ENCODE measurements at places on chromosomes 3 and 15. TPM values are rescaled to one million over a fixed set of nuclear protein-coding genes. Genes with fewer than 3 reads are reported as not detected.
A peak's percentile ranks its signal among the peaks of the same experiment; 100 is the strongest.

- DNase-seq = peak; percentile 19
These were observed 1.1 kb upstream of the RNU6-1 start for GRCh38 chr15:67840749-67841512.

- no peak for DNase-seq
These were observed 297.3 kb upstream of the THBS1 start for GRCh38 chr15:39283531-39283930.

DNA sequence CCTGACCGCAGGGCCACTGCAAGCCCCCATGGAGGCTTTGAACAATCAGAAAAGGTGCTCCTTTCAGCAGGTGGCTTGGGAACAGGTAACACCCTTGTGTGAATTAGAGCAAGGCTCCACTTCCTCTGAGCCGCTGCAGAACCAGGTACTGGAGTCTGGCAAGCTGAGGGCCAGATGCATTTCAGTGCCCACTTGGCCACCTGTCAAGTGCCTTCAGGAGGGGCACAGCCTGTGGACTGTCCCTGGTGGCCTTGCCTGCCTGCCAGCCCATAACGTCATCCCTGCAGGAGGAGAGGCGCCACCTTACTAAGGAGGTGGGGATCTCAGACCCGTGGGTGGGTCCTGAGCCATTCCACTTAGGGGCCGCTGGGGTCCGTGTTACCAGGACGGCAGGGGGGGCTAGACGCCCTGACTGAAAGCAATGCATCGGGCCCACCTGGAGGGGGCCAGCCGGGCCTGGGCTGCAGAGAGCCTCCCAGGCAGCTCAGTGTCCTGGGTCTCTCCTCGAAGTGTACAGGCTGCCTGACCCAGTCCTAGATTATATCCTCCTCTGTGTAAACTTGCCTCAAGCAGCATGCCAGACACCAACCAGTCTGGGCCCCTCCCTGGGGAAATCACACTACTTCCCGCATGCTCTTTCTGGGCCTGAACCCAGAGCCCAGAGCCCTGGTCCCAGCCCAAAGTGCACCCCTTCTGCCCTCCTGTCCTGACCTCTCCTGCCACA is 16.1 kb downstream of the SPTBN5 start:
- DNase-seq = no peak

DNA sequence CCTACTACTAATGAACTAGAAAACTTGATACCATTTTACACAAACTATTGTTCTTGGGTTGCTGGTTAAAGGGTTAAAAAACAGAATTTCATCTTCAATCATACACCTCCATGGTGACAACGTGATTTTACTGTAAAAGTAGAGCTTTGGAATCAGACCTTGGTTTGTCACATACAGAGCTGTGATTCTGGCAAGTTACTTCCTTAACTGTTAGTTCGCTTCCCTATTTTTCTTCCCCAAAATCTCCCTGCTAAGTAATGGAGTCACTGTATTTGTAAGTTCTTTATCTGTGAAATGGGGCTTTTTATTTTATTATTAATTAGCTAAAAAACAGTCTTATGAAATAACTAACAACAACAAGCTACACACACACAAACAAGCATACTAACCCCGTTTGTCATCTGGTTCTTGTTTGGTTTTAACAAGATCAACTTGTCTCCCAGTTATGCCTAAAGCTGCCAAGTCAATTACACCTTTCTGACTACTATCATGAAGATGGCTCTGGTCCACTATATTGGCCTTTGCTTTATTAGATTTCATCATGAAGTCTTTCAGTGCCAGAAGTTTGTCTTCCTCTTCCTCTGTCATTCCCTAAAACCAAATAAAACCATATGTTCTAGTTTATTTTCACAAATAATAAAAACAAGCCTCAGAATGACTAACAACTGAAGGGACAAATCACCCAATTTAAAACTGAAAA is 38.6 kb downstream of the PIK3R4 start:
- no peak for DNase-seq

GRCh38 chr3:190307164-190307545 is 15.1 kb downstream of the CLDN1 start:
- DNase-seq = peak; percentile 53

DNA sequence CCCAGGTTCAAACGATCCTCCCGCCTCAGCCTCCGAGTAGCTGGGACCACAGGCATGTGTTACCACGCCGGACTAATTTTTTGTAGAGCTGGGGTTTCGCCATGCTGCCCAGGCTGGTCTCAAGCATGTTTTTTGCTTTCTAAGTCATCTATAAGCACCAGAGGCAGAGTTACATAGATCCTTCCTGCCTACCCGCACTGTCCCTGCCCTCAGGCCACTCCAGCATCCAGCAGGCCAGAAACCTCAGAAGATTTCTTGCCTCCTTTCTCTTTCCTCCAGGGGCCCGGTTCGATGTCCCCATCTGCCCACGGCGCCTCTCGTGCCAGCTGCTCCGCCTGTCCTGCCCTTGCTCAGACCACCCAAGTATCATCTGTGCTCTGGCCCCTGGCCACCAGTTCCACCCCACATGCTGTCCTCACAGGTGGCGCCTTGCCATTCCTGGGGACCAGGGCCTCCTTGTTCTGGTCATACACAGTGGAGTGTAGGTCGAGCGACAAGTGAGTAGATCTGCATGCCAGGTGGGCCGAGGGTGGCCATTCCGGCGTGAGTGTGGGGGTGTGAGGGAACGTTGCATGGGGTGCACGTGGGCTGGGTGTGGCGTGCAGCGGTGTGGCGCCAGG is 27.3 kb downstream of the KLHDC8B start:
- no peak for DNase-seq

DNA sequence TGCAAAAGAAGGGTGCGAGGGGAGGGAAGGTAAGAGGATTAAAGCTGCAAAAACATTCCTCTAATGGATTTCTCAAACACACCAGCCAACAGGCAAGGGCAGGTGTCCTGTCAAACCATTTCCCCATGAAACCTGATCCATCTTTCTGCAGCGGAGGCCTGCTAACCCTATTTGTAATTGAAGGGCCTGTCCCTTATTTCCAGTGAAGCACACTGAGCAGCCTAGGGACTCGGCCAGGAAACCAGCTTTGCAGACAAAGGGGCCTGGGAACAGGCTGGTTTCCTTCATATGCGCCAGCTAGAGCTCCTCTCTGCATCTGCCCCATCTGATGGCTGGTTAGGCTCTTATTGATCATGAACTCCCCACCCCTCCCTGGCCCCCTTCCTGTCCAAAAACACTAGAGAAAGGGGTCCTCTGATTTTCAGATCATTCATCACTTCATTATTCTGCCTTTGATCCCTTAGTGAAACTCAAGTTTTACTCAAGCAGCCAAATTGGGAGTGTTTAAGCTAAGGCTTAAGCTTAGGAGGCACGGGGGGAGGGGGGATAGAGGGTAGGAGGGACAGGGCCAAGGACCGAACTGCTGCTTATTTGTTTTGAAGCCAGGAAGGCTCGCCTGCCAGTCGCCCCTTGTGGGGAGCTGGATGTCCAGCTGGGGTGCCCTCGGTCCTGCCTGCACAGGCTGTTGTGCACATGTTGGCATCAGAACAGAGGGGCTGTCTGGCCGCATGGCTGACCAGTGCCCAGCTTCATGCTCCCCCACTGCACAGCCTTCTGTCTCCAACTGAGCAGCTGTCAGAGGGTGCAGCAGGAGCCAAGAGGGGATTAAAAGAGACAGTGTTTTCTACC is 53.1 kb downstream of the BOC start:
- no peak for DNase-seq

DNA sequence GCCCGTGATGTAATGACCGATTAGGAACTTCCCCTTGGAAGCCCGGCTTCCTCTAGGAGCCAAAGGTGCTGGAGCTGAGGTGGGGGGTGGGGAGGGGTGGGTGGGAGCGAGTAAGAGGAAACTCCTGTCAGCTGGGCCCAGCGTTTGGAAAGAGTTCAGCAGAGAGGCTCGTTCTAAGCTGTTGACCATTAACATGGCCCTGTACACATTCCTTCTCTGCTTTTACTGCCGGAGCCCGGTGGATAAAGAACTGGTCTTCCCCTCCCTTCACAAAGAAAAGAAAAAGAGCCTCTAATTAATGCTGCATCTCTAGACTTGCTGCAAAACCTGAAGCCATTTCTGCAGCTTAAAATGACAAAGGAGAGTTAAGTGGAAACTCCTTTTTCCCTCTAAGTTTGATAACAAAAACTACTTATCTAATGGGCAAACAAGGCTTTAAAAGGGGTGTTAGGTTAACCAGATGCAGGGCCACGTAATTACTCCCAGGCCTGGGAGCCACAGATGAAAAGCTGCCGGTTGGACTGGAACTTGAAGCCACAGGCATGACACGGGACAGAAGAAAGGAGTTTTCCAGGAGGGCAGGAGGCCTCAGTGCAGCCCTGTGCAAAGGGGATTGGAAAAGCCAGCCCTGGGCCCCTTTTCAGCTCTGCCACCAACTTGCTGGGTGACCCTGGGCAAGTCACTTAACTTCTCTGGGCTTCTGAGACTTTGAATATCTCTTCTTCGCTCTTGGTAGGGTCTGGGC is 71.3 kb downstream of the SMAD6 start:
- no peak for DNase-seq

DNA sequence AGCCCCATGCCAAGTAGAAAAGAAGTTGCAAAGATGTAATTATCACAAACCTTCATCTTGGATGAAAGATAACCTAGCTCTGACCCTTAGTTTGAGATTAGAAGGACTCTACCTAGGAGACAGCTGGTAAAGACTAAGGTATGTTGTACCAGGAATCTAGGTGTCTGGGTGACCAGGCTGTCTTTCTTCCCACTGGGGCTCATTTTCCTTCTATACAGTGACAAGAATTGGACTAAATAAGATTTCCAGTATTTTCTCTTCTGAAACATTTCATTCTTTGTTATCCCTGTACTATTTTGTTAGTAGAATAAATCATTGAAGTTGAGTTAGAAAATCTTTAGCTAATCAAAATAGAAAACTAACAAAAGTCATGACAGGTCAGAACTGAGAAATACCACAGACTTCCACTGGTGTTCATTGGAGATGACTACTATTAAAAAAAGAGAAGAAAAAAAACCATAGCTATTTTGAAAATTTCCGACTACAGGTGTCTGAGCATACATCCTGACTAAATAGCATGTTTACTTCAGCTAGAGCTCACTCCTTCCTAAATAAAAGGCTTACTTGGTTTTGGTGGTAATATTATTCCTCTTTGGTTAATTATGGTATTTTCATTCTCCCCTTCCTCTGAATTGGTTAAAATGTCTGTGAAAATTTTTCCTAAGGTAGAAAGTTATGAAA is 10.1 kb downstream of the TGFBR2 start:
- DNase-seq = no peak

DNA sequence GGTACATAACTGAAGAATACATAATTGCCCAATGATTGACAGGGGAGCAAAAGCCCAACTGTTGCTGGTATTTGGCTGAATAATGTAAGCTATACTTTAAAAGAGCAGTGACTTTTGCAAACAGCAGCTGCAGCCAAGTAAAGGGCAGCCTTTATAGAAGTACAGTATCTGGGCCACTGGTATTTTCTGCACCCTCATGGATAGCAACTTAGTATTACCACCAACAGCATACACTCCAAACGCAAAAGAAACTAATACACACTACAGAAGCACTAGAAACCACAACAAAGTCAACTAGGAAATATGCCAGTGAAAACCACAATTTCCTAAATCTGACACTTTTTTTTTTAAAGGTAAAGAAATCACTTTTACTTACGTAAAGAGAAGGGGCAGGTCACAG is 206.1 kb downstream of the TIGIT start:
- DNase-seq = peak; percentile 26

DNA sequence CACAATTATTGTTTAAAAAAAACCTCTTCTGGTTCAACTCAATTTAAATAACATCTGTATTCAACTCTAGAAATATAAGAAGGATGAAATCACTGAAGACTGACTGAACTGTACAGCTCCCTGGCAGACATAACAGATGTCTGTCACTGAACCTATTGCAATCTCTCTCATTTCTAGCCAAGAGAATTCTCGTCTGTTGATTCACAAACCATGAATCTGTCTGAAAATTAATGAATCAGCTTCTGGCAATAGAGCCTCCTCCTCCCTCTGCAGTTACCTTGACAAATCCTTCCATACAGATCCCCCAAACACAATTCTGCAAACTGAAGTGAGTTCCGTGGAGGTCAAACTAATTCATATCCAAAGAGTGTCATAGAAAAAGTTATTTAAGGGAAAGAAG is 561.4 kb downstream of the PYDC2 start:
- DNase-seq = peak; percentile 89

DNA sequence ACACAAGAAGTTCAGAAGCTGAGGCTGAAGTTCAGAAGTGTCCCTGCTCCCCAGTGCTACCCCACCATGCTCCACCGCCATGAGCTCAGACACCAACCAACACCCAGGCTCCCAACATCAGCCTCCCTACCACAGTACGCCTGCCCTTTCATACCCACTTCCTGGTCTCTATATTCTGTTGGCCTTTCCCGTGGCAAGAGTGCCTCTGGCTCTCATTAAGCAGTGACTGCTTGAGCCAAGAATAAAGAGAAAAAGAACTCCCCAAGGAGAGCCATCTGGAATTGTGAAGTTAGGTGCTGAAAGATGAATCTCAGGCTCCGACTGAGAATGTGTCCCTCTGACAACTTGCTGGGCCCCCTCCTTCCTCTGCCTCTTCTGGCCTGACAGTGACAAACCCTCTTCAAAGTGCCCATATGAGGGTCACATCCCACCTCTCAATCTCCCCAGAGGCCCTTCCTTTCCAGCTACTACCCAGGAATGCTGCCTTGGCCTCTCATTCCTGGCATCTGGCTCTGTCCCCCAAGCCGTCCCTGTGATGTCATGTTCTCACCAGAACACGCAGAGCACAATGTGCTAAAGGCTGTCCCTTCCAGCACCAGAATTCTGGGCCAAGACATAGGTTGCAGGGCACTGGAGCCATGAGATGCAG is 306.8 kb downstream of the NTRK3 start:
- DNase-seq = no peak

GRCh38 chr15:63675263-63675662 is 78.1 kb downstream of the FBXL22 start:
- DNase-seq = no peak

- DNase-seq = no peak
These were observed 17.2 kb downstream of the CEMIP start for GRCh38 chr15:80796407-80796806.

- DNase-seq = peak; percentile 81
These were observed 23.0 kb downstream of the CPN2 start for GRCh38 chr3:194328053-194328657.

DNA sequence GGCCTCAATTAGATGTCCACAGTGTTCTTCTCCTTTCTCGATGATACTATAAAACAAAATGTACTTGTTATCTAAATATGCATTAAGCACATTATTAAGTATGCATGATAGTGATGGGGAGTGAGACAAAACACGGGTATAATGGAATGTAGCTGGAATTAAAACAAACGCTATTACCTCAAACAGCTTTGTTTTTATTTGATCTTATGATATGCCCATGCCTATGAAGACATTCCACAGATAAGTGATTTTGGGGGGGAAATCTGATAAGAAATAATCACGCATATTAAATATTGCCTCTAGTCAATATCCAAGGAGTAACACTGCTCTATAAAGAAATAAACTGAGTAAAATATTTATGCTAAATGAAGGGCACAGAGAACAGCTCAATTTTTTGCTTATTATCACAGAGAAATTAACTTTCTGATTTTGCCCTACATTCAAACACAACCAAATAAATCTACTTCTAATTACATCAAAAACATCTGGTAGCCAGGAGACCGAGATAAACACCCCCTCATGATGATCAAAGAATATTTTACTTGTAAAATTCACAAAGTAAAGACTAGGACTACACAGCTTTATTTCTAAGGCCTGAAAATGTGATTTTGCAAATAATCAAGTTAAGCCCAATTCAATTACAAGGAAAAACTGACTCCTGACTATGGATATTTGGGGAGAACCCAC is 1.9 kb downstream of the COX17 start:
- no peak for DNase-seq

Gene U2SURP
- total RNA-seq = 40.8 TPM

Gene TMEM108
- not detected for total RNA-seq

Gene GOLGA6A
- 0.13 TPM for total RNA-seq

Gene DPPA2
- total RNA-seq = not detected

Gene CEMIP
- total RNA-seq = 2.9 TPM
